PC-3 (cell line): ENCODE measurements at places on chromosomes 1 and 21. TPM values are rescaled to one million over a fixed set of nuclear protein-coding genes. Genes with fewer than 3 reads are reported as not detected.

HMGCS2 gene
- total RNA-seq, result not detected in 2 replicates

- no peaks in the 10 kb centered on the region for H3K36me3 ChIP-seq
- H3K27ac ChIP-seq, result no peak overlapping the region
- DNase-seq, result peak; percentile 80
- H3K27me3 ChIP-seq, result no peaks in the 10 kb centered on the region
- H3K4me3 ChIP-seq, result no peak overlapping the region
- H3K4me1 ChIP-seq, result peaks cover 13% of the 10 kb centered on the region
These were observed 80.5 kb downstream of the PRKAB2 start for GRCh38 chr1:147091801-147092200.

ADAMTSL4 gene
- 0.81 and 0.87 TPM in 2 replicates for total RNA-seq

RUNX3 gene
- 2.8 and 3.7 TPM in 2 replicates for total RNA-seq

DNA sequence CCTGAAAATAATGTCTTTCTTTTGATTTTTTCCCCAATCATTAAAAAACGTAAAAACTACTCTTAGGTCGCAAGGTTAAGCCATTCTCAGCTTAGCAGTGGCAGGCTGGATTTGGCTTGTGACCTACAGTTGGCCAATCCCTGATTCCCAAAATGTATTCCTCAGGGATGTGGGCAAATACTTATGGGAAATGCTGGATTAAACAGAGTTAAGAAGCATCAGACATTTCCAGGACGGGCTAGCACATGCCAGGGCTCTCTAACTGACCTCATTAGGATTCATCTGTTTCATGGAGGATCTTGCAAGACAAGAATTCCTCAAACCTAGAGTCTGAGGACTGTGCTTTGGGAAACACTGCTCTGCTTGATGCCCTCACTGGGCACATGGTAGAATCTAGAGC, 982 bp upstream of the IL24 start:
- H3K4me3 ChIP-seq, result no peak overlapping the region
- peak overlapping the region; percentile 93 for H3K27ac ChIP-seq
- H3K36me3 ChIP-seq, result no peaks in the 10 kb centered on the region
- H3K4me1 ChIP-seq, result peaks cover 69% of the 10 kb centered on the region
- H3K27me3 ChIP-seq, result no peaks in the 10 kb centered on the region

CACNA1S gene
- not detected in 2 replicates for total RNA-seq

DAB1 gene
- total RNA-seq, result not detected in 2 replicates

AVPR1B gene
- total RNA-seq, result 0.22 TPM in 1 of 2 replicates, not detected in the other

DNA sequence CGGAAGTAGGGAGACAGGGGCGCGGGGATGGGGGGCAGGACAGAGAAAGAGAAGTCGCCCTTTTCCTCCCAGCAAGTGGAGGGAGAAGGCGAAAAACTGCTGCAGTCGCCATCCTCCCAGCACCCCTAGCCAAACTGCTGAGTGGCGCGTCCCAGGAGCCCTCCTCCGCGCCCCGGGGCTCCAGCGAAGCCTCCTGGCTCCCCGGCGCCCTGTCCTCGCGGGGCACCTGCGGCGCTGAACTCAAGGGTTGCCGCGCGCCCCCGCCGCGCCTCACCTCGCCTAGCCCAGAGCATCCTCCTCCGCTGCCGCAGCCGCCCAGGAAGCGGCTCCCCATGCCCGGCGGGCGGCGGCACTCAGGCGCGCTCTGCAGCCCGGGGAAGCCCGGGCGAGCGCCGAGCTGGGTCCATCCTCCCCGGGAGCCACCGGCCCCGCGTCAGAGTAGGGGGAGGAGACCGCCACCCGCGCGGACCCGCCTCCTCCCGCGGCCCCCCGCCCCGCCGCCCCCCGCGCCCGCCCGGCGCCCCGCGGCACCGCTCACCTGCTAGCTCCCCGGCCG, at the start of gene DAB1:
Gene DAB1 (minus strand): TSS at position 405 of the 556 bp plus-strand sequence. CDS start 133,030 bp downstream, outside the sequence.
- DNase-seq, result no peak
- H3K4me1 ChIP-seq, result no peaks in the 10 kb centered on the region
- no peak within 1 kb of the TSS for H3K4me3 ChIP-seq
- H3K27ac ChIP-seq, result no peak within 1 kb of the TSS
- H3K27me3 ChIP-seq, result peaks cover 59% of the 10 kb centered on the region

LHX8 gene
- not detected in 2 replicates for total RNA-seq

ATP1A4 gene
- total RNA-seq, result 0.04 TPM in 1 of 2 replicates, not detected in the other

NTRK1 gene
- 0.15 and 0.40 TPM in 2 replicates for total RNA-seq

DNA sequence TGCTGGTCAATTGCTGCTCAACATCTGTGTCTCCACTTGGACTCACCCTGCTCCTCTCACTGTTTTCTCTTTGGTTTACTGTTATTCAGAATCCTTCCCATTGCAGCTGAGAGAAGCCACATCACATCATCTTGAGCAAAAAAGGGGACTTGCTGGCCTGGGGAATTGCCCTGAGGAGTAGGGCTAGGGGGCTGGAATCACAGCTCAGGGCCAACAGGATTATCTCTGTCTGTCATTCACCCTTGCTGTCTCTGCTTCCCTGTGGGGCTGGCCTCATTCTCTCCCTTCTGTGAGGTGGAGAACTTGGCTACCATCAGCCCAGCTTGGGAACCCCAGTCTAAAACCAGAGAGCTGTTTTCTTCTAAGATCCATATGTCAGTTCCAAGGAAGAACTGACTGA, 140.7 kb upstream of the WNT4 start:
- H3K4me3 ChIP-seq, result no peak overlapping the region
- no peak for DNase-seq
- no peaks in the 10 kb centered on the region for H3K36me3 ChIP-seq
- no peaks in the 10 kb centered on the region for H3K27me3 ChIP-seq
- H3K27ac ChIP-seq, result no peak overlapping the region

DNA sequence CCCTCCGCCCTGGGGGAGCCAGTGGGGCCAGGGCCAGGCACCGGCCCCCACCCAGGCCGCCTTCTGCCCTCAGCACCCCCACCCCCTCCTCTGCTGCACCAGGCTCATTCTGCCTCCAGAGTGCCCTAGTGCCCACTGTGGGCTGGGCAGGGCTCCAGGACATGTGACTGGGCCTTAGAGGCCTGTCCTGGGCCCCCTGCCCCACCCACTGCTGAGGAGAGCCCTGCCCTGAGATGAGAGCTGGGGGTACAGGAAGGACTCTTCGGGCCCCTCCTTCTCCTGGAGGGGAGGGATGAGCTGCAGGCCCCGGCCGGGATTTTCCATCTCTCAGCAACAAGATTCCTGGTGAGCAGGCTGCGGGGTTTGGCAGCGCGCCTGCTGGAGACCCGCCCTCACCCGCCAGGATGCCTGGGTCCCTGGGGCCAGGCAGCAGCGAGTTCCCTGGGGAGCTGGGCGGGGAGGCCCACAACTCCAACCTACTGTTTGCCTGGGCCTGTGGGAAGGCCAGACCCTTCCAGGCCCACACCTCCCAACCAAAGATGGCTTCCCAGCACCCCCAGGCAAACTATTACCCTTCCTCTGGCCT, 14.0 kb downstream of the AHDC1 start:
- no peak overlapping the region for H3K27ac ChIP-seq
- peaks cover 22% of the 10 kb centered on the region for H3K4me1 ChIP-seq
- DNase-seq, result peak; percentile 44
- H3K4me3 ChIP-seq, result no peak overlapping the region
- peaks cover 6% of the 10 kb centered on the region; the same call in 1 of the 2 replicates for H3K36me3 ChIP-seq
- H3K27me3 ChIP-seq, result no peaks in the 10 kb centered on the region

GRCh38 chr1:160459056-160459455, 58.7 kb downstream of the VANGL2 start:
- no peak overlapping the region for H3K4me3 ChIP-seq
- no peak for DNase-seq
- no peaks in the 10 kb centered on the region for H3K4me1 ChIP-seq
- no peaks in the 10 kb centered on the region for H3K36me3 ChIP-seq
- H3K27ac ChIP-seq, result no peak overlapping the region

DNA sequence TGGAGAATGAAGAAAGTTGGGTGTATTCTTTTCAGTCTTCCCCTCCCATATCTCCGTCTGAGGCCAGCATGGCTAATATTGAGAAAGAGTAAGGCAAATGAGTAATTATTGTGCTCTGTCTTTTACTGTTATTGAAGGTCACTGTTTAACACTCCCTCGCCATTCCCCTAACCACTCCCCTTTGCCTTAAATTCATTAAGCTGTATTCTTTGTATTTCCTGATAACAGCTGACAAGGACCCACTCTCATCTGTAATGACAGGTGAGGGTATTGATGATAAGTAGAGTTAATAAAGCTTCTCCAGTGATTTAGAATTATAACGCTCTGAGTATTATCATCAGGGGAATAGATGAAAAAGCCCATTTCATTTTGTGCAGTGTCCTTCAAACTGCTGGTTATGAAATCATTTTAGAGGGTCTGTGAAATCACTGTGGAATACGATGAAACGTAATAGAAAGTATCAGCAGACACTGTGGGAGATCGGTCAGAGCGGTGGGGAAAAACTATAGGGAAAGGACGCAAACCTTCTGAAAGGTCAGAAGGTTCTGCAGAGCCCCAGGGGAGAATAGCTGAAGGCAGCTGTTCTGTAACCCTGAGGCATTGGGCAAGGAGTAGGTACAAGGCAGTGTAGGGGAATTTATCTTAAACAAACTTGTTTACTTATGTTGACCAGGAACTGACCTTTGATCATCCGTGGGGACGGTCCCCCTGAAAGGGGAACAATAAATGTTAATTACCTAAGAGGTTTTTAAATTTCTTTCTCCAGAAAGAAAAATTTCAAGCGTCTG, 46.3 kb upstream of the CACYBP start:
- no peak for DNase-seq
- no peaks in the 10 kb centered on the region for H3K36me3 ChIP-seq

KCNJ9 gene
- not detected in 2 replicates for total RNA-seq

DNA sequence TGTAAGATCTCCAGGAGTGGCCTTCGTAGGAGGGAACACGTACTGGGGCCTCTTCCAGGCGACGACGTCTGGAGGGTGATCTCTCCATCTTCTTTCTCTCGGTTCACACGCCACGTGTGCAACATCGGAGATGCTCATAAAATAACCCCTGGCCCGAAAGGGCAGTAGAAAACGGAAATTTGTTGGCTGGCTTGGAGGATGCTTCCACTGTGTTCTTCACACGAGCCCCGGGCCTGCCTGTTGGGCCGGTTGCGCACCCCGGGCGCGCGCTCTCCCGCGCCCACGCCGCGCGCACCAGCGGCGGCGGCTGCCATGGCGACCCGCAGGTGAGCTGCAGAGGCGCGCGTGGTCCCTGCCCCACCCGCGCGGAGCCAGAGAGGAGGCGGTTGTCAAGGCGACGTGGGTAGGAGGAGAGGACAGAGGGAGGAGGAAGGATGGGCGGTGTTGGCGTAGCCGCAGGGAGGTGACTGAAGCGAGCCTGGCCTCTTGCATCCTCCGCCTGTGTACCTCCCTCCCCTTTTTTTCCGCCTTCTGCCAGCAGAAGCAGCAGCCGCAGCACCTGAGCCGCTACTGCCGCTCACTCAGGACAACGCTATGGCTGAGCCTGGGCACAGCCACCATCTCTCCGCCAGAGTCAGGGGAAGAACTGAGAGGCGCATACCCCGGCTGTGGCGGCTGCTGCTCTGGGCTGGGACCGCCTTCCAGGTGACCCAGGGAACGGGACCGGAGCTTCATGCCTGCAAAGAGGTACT, at the start of gene ELAPOR1:
Gene ELAPOR1 (plus strand): TSS at position 526 of the 752 bp plus-strand sequence. CDS start 69 bp downstream, at position 595.
- H3K27me3 ChIP-seq, result peaks cover 28% of the 10 kb centered on the region
- H3K4me1 ChIP-seq, result peaks cover 8% of the 10 kb centered on the region; the same call in 1 of the 2 replicates
- H3K36me3 ChIP-seq, result no peaks in the 10 kb centered on the region

MRPL20 gene
- 439 and 506 TPM in 2 replicates for total RNA-seq
